ENCODE measurements at places on chromosomes 16 and 17. TPM values are rescaled to one million over a fixed set of nuclear protein-coding genes. Genes with fewer than 3 reads are reported as not detected.
A peak's percentile ranks its signal among the peaks of the same experiment; 100 is the strongest.

DNA sequence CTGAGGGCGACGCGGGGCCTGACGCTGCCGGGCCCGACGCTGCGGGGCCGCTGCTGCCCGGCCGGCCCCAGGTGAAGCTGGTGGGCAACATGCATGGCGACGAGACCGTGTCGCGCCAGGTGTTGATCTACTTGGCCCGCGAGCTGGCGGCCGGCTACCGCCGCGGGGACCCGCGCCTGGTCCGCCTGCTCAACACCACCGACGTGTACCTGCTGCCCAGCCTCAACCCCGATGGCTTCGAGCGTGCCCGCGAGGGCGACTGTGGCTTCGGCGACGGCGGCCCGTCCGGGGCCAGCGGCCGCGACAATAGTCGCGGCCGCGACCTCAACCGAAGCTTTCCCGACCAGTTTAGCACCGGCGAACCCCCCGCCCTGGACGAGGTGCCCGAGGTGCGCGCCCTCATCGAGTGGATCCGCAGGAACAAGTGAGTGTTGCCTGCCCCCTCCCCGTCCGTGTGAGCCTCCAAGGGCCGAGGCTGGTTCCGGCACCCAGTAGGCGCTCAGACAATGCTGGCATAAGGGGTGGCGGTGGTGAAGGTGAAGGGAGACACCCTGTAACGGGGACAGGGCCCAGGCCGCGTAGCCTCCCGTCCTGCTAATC lies 676 bp downstream of the CPD start:
- H3K4me1 ChIP-seq: peaks cover 62% of the 10 kb centered on the region
- peak overlapping the region; percentile 63 for H3K27ac ChIP-seq
- peak overlapping the region; percentile 81 for H3K4me3 ChIP-seq
- no peaks in the 10 kb centered on the region for H3K36me3 ChIP-seq
- H3K27me3 ChIP-seq: no peaks in the 10 kb centered on the region

DNA sequence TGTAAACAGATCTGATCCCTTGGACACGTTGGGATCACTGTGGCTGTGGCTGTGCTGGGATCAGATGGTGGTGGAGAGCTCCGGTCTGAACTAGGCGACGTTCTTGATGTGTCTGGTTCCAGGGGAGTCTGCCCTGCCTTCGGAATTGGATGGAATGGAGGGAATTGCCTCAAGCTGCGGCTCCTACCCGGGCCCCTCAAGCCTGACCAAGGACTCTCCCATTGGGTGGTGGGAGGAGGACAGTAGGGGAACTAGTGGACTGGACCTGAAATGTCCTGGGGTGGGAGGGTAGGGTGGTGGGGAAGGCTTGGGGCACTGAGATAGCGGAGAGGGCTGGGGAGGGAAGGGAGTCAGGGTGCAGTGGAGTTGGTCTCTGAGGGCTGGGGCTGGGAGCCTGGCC lies 3.2 kb upstream of the UBALD1 start:
- H3K4me1 ChIP-seq: peaks cover 22% of the 10 kb centered on the region
- H3K27ac ChIP-seq: no peak overlapping the region
- H3K36me3 ChIP-seq: no peaks in the 10 kb centered on the region
- H3K27me3 ChIP-seq: no peaks in the 10 kb centered on the region
- H3K4me3 ChIP-seq: no peak overlapping the region
- DNase-seq: no peak

The KRTAP4-3 gene
- total RNA-seq: not detected

The HSBP1 gene
- total RNA-seq: 72.8 TPM

DNA sequence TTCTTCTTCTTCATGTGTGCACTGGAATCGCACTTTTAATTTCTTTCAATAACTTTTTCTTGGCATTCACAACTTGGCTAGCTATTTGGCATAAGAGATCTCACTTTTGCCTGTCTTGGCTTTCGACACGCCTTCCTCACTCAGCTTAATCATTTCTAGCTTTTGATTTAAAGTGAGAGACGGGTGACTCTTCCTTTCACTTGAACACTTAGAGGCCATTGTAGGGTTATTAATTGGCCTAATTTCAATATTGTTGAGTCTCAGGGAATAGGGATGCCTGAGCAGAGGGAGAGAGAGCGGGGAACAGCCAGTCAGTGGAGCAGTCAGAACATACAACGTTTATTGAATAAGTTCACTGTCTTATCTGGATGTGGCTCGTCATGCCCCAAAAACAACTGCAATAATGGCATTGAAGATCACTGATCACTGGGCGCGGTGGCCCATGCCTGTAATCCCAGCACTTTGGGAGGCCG lies 200.3 kb downstream of the SEC14L1 start:
- peak overlapping the region; percentile 26 for H3K27ac ChIP-seq
- H3K36me3 ChIP-seq: no peaks in the 10 kb centered on the region
- H3K4me3 ChIP-seq: no peak overlapping the region

The MPP2 gene
- 2.5 TPM for total RNA-seq

The LRRC37A gene
- 2.4 TPM for total RNA-seq

GRCh38 chr17:6241381-6241780 lies 171.2 kb downstream of the WSCD1 start:
- H3K27me3 ChIP-seq: peaks cover 22% of the 10 kb centered on the region
- no peak overlapping the region for H3K27ac ChIP-seq
- H3K36me3 ChIP-seq: no peaks in the 10 kb centered on the region
- H3K4me3 ChIP-seq: no peak overlapping the region
- H3K4me1 ChIP-seq: no peaks in the 10 kb centered on the region

The CES3 gene
- 0.17 TPM for total RNA-seq

DNA sequence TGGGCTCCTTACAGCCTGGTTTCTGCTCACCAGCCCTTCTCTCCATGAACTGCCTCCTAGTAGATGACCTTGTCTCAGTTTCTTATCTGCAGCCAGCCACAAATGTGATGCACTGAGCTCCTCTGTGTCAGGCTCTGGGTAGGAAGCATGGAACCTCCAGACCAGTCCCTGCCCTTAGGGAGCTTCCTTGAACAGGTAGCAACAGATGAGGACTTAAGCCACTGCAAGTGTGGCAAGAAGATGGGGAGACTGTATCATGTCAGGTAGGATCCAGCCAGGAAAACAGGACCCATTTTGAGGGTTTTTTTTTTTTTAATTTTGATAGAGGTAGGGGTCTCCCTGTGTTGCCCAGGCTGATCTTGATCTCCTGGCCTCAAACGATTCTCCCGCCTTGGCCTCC lies 5.3 kb upstream of the MAP3K14 start:
- no peak overlapping the region for H3K4me3 ChIP-seq
- no peaks in the 10 kb centered on the region for H3K27me3 ChIP-seq
- no peaks in the 10 kb centered on the region for H3K36me3 ChIP-seq

GRCh38 chr16:52437277-52437670 lies 109.7 kb downstream of the TOX3 start:
- H3K36me3 ChIP-seq: no peaks in the 10 kb centered on the region
- H3K27ac ChIP-seq: no peak overlapping the region
- H3K4me3 ChIP-seq: no peak overlapping the region
- H3K4me1 ChIP-seq: no peaks in the 10 kb centered on the region

The CRYBA1 gene
- not detected for total RNA-seq

DNA sequence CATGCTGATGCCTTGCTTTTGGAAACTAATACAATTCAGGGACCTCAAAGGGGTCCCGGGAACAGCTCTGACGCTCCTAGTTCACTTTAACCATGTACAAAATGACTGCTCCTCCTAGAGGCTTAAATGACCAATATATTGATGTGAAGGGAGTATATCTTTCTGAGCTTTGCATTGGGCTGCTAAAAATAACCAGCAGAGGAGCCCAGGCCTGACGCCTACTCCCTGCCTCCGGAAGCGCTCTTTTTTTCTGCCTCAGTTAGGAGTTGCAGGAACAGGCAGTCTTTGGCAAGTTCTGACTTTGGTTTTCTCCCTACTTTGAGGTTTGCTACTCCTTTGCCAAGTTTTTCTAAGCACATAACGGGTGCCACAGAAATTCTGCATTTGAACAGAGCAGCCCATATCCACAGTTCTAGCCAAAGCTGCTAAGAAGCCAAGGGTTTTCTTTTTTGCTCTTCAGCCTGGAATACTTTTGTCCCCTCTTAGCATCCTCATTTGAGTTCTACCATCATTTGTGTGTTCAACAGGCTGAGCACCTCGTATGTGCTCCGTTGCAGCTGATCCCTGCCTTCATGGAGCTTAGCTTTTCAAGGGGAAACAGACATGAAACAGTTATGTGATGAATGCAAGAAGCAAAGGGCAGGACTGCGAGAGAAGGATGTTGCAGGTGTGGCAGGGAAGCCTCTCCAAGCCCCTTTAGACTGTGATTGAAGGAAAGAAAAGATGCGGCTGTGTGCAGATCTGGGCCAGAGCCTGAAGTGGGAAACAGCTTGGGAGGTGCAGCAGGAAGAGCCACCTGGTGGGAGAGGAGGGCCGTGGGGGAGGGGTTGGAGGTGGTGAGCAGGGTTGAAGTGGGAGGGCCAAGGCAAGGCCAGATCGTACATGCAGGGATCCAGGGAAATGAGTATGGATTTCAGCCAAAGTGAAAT lies 2.8 kb upstream of the NAGPA start:
- DNase-seq: no peak
- peaks cover 16% of the 10 kb centered on the region for H3K4me1 ChIP-seq
- no peak overlapping the region for H3K4me3 ChIP-seq
- H3K36me3 ChIP-seq: no peaks in the 10 kb centered on the region
- no peak overlapping the region for H3K27ac ChIP-seq

GRCh38 chr17:73211745-73212144 lies 18.9 kb downstream of the COG1 start:
- peak; percentile 66 for DNase-seq
- no peaks in the 10 kb centered on the region for H3K27me3 ChIP-seq
- H3K4me3 ChIP-seq: peak overlapping the region; percentile 52

The LRRC36 gene
- total RNA-seq: not detected

The ASPSCR1 gene
- 34.8 TPM for total RNA-seq

The EVPLL gene
- total RNA-seq: not detected

Measured in activated naive CD4-positive, alpha-beta T cell treated with anti-CD3 and anti-CD28 coated beads for 36 hours (primary cell).